Activated CD4-positive, alpha-beta memory T cell treated with anti-CD3 and anti-CD28 coated beads, Interleukin-2, amount 10 ng/mL, durations not matched to agents 7 days and 5 days (primary cell): ENCODE measurements at places on chromosomes 3 and 15.

- DNase-seq, result no peak
These were observed 235.3 kb upstream of the CBLB start for GRCh38 chr3:106104078-106104477.

DNA sequence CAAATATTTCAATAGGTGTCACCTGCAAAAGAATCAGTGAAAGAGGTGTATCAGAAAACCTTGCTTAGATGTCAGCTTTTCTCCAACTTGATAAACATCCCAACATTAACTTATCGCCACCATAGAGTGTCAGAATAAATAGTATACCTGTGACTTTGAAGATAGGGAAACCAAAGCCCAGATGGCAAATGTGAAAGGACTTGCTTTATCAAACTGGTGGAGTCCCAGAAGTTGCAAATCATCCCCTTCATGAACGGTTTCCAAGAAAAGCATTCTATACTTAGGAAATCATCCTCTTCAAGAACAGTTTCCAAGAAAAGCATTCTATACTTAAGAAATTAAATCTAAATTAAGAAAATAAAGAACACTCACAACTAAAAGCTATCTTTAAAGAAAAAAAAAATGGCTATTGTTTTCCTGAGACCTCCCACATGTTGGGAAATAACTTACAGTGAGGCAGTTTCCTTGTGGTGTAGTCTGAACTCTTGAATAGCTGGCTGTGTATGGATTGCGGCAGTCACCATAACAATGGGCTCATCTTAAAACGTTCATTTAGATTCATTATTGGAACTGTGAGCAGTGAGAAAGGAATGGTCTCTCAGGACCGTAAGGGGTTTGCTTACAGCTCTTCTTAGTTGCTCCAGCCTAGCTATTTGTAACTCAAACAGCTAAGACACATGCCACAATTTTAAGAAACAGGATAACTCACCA lies 56.5 kb downstream of the GHSR start:
- no peak for DNase-seq

DNA sequence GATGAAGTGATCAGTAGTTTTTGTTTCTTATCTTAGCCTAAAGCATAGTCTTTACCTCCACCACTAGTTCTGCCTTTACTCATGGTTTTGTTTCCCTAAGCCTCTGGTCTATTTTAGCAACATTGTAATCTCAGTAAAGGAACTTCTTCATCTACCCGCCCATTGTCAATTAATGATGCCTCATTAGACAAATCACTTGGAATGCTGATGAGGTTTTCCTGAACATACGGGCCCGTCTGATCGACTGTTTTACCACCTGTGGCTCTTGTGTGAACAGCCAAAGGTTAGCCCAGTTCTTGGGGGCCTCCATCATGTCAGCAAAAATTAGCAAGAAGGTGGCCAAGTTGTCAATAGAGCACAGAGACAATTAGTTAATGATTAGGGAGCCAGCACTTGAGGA lies 470.1 kb upstream of the ARRDC4 start:
- DNase-seq, result no peak

GRCh38 chr3:20680990-20681628 lies 495.1 kb upstream of the SGO1 start:
- no peak for DNase-seq

DNA sequence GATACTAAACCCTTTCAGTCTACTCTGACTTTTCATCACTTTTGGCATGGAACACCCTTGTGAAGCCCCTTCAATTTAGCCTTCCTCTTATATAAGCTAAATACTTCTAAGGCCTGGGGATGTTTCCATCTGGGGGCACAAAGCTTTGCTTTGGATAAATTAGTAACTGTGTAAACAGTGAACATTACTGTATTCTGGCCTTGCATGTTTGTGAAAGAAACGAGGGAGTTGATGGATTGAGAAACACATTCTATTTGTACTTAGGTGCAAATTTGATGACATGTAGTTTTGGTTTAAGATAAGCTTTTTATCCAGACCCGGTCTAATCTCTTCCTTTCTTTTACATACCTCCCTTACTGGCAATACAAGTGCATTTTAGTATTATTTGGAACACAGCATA lies 19.7 kb downstream of the PSMD6 start:
- DNase-seq, result no peak
